ENCODE measurements at places on chromosomes 1 and 21.

DNA sequence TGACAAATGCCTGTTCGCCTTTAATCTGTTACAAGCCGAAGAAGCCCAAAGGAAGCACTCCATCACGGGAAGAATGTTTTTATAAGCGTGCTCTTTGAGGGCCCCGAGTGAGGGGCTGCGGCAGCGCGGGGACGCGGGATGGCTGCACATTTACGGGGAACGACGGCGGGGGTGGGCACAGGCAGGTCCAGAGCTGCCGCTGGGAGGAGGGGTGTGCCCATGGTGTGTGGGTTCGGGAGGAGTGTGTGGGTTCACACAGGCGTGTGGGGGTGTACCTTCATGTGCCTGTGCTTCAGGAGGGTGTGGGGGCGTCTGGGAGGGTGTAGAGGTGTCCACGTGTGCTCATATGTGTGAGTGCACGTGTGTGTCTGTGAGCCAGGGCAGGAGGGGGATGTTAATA is 155.9 kb upstream of the ZC3H12A start:
- DNase-seq, result no peak

- DNase-seq, result no peak
These were observed 193.8 kb downstream of the DYRK1A start for GRCh38 chr21:37560385-37560784.

GRCh38 chr1:219039017-219039681 is 134.5 kb upstream of the LYPLAL1 start:
- no peak for DNase-seq

GRCh38 chr1:223271085-223271781 is 92.7 kb downstream of the SUSD4 start:
- DNase-seq, result no peak

DNA sequence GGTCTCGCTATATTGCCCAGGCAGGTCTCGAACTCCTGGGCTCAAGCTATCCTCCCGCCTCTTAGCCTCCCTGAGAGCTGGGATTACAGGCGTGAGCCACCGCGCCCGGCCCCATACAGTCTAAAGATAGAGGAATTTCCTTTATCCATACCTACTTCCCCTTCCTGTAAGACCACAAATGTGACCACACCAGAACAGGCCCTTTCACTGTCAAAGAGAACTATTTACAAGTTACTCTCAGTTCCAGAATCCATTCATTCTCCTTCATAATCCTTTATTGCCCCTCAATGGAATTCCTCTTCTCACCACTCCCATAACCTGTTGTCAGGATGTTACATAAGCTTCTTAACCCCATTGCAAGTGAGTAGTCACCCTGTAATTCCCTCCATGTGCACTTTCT is 26.3 kb upstream of the SLC5A9 start:
- no peak for DNase-seq

- no peak for DNase-seq
These were observed 449.5 kb upstream of the CAMK1G start for GRCh38 chr1:209134001-209134400.

DNA sequence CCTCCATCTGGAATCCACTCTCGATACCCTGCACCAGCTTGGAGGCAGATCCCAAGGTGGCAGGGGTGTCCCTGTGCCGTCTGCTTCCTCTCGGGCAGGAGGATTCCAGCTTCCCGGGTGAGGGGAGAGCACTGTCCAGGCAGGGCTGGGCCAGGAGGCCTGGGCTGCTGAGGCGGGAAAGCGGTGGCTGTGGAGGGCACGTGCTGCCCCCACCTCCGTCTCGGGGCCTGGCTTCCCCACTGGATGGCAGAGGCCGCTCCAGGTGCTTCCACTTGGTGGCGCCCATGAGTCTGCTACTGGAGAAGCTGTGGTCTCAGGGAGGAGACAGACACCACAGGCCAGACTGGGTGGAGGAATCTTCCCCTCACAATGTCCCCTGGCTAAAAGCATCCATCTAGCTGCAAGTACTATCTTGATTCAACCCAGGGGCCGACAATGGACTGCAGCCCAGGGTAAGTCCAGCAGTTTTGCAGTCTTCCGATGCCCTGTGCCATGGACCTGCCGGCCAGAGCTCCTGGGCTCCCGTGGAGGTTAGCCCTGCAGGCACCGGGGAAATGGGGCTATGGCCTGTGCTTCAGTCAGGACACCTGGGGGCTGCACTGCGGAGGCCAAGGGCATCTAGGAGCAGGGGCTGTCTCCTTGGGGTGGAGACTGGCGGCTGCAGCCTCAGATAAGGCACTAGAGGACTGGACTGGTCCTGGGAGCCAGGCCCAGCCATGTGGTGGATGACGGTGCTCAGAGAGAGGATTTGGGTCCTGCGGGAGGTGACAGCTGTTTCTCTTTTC is 41.3 kb upstream of the EIF4G3 start:
- no peak for DNase-seq

DNA sequence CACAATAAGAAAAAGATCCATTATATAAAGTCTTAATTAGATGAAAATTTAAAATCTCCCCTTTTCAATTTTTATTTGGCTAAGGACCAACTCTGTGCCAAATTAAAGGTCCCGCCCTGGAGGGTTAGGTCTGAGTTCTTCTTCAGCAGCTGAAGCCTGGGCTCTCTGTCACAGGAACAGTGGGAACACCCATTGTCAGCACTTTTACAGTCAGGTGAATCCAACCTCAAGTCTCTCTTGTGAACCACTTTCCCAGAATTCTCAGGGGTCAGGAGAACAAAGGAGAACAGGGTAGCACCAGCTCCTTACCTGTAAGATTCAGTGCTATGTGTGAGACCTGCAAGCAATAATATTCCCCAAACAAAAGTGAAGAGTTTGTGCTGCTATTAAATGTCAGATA is 25.1 kb upstream of the HJV start:
- DNase-seq, result no peak

- peak; percentile 28 for DNase-seq
These were observed 21.2 kb downstream of the OVGP1 start for GRCh38 chr1:111406321-111406768.

- no peak for DNase-seq
These were observed 16.4 kb downstream of the RPS6KA1 start for GRCh38 chr1:26545969-26546323.

GRCh38 chr1:9143250-9143649 is 14.3 kb upstream of the GPR157 start:
- DNase-seq, result peak; percentile 37

DNA sequence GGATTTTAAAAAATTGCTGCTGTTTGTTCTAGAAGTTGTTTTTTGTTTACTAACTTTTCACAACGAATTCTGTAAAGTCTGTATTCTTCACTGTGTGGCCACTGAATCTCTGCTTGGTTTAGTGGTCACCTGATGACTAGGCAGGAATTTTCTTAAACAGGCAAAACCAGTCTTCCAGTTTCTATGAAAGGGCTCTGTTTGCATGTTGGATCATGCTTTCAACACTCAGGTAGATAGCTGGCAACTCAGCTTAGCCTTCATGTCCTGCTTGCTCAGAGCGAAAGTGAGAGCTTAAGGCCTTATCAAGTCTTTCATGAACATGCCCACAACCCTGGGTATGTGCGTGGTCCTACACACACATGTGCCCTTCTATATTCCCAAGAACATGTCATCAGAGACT is 52.4 kb upstream of the CCDC190 start:
- DNase-seq, result no peak

DNA sequence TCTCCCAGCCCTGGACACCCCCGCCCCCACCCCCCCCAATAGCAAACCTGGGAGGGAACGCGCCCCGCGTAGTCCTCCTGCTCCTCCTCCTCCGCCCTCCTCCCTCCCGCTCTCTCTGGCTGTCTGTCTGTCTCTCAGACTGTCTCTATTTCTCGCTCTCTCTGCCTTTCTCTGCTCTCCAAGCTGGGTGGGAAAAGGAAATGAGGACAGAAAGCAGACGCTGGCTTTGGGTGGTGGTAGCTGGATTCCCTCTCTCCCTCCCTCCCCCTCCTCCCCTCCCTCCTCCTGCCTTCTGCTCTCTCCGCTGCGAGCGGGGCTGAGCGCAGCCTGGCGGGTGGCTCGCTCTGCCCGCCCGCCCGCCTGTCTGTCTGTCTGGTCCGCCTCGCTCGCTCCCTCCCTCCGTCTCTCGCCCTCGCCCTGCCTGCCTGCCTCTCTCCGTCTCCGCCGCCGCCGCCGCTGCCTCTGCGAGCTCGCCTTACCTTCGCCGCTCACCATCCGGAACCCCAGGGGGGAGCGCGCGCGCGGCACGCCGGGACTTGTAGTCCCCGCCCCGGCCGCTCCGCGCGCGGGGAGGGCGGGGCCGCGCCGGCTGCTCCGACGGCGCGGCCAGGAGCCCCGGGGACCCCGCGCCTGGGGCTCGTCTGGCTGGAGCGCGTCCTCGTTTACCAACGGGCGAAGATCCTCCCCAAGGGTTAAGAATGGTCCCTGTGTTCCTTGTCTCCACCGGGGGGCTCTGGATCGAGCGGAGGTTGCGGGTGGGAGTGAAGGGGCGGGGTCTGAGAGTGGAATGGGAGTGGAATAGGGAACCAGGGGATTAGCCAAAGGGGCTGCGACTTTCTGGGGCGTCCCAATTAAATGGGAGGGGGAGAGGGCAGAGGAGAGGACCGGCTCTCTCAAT is at the start of gene AHDC1:
TSS of gene AHDC1 (minus strand) at position 464 of the 898 bp plus-strand sequence. CDS start 52,029 bp downstream, outside the sequence.
- peak; percentile 94 for DNase-seq

DNA sequence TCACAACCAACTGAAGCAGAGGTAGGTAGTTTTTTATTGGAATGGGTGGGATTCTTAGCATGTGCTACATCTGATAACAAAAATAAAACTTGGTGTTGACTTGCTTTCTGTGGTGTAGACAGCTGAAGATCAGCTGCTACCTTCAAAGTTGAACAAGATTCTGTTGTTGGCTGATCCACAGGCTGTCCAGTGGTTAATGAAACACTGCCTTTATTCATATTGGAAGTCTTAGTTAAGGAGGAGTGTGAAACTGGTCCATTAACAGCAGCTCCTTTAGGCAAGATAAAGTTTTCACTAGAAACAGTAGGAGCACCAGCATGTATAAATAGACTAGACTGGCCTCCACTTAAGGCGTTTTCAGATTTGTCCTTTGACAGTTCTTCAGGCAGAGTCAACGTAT is 81.1 kb downstream of the ZNF644 start:
- DNase-seq, result no peak

DNA sequence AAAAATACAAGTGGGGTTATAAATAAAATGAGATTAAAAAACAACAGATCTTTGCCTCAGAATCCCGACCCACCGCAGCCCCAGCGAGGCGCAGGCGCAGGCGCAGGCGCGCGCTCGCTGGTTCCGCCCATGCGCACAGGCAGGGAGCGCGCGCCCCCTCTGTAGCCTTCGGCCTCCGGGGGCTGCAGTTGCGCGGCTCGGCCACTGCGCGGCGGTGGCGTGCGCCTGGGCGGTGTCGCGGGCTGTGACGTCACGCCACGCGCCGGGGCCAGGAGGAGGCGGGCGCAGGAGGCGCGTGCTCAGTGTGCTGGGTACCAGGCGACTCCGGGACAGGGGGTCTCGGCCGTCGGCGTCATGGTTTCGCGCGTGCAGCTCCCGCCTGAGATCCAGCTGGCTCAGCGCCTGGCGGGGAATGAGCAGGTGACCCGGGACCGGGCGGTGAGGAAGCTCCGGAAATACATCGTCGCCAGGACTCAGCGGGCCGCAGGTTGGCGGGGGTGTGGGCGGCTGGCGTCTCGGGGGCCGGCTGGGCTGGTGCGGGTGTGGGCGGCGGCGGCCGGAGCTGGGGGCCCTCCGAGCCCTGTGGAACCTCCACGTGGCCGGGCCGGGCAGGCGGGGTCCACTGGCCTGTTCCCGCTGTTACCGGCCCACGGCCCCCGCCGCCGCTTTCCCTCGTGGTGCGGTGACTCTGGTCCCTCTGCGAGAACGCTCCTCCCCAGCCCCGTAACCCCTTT is at the start of gene RRP1:
TSS of gene RRP1 (plus strand) at position 302 of the 734 bp plus-strand sequence. CDS start at position 355, 53 bp downstream.
- DNase-seq, result peak; percentile 95

DNA sequence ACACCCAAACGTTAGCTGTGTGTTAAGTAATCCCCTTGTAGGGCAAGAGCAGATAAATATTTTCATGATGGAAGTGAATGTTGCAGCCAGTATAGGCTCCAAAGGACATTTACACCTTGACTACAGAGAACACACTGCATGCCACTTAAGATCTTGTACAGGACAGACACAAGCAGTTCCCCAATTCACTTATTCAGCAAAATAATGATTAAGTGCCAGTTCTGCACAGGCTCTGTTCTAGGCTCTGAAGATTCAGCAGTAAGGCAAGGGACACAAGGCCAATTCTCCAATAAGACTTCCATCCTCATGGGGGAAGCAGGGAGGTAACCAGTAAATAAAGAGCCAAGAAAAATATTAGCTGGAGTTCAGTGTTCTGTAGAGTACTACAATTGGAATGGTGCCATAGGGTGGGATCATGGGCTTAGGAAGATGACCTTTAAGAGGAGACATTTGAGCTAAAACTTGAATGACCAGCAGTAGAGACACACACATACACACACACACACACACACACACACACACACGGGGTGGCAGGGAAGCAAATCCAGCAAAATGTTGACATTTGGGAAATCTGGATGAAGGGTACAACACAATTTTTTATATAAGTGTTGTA is 199.9 kb upstream of the JUN start:
- DNase-seq, result no peak

DNA sequence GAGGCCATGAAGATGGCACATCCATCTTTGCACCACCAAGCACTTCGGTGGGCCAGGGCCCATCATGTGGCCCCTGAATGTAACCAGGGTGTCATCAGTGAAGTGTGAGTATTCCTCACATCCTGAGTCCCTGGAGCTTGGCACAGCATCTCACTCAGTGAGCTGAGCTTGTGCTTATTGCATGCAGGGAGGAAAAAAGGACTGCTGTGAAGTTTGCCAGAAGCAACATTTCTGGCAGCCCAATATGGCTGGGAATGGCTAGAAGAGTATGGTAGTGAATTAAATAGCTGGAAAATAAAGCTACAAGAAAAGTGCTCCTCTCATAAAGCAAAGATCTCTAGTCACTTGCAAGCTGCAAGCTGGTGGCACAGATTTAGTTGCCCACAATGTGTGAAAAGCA is 109.3 kb downstream of the TNFSF18 start:
- no peak for DNase-seq

DNA sequence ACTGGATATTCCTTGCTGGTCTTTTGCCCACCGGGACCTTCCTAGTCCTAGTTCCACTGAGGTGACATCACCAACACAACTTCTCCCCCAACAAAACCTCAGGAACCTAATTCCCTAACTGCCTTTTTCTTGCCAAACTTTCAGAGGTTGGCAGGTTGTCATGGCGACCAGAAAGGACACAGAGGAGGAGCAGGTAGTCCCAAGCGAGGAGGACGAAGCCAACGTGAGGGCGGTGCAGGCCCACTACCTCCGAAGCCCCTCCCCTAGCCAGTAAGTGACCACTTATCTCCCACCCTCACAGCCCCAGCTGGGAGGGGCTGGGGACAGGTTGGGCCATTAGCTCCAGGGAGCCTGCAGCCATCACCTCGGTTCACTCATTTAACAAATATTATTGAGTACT is 815 bp downstream of the STYXL2 start:
- no peak for DNase-seq

GRCh38 chr1:24874611-24875234 is 55.4 kb downstream of the RUNX3 start:
- DNase-seq, result no peak

GRCh38 chr1:67674260-67675011 is 10.6 kb upstream of the GADD45A start:
- peak; percentile 83 for DNase-seq

DNA sequence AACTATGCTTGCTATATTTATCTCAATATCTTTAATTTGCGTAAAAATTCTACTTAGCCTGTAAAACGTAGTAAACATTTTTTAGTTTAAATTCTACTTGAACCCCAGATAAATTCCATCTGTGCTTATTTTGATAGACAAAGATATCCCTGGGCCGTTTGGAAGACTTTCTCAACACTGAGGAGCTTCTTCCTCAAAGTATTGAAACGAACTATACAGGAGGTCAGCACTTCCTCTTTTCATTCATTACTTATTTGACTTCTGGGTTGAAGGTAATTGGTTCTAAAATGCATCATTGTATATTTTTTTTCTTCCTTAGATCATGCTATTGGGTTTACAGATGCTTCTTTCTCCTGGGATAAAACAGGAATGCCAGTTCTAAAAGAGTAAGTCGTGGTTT is 74.7 kb downstream of the HSPA13 start:
- no peak for DNase-seq
